ENCODE measurements at places on chromosomes 11 and 22.

DNA sequence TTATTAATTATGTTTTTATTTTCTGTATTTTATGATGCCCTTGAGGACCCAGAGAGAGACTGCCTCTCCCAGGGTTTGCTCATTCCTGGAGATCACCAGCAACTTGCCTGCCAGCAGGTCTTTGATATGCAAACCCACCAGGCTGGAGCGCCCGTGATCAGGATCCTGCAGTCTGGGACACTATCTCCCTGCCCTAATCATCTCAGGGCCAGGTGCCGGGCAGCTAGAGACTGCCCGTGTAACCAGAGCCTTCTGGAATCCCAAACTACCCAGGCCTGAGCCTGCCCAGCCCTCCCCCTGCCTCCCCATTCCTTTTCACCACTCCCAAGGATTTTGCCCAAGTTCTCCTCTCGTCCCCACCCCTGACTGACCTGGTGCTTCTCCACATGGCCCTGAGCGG is 52.2 kb upstream of the B3GAT1 start:
- H3K4me3 ChIP-seq, result no peak overlapping the region
- DNase-seq, result no peak
- peaks cover 13% of the 10 kb centered on the region for H3K27me3 ChIP-seq
- H3K4me1 ChIP-seq, result no peaks in the 10 kb centered on the region

DNA sequence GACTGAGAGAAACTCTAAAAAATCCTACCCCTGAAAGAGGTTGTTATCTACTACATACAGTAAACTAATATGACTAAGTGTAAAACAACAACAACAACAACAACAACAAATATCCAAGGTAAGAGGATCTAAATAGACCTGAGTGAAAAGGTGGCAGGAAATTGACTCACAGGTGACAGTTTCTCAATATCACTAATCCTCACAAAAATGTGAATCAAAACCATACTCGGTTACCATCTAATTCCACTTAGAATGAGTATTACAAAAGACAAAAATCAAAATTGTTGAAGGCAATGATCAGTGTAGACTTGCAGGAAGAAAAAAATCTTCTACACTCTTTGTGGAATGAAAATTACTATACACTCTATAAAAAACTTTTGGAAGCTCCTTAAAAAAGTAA is 17.5 kb downstream of the RGL4 start:
- no peak for DNase-seq
- H3K36me3 ChIP-seq, result peaks cover 25% of the 10 kb centered on the region
- no peaks in the 10 kb centered on the region for H3K27me3 ChIP-seq
- H3K4me3 ChIP-seq, result no peak overlapping the region
- H3K4me1 ChIP-seq, result no peaks in the 10 kb centered on the region
- H3K27ac ChIP-seq, result no peak overlapping the region

DNA sequence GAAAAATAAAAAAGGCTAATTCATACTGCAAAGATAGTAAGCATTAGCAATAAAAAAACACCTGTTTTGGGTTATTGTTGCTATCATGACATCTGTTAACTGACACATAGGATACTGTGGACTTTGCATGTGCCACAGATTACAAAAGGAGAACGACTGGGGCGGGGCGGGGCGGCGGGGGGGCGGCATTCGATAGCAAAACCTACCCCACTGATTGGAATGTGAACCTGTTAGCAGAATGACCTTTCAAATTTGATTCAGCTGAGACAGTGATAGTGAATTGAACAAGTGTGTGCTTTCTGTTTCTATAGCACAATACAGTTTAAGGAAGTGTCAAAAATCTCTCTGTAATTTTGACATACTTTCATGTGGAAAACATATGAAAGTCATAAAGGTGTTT is 14.9 kb downstream of the MMP20 start:
- H3K27me3 ChIP-seq, result no peaks in the 10 kb centered on the region
- no peak overlapping the region for H3K27ac ChIP-seq
- DNase-seq, result no peak

DNA sequence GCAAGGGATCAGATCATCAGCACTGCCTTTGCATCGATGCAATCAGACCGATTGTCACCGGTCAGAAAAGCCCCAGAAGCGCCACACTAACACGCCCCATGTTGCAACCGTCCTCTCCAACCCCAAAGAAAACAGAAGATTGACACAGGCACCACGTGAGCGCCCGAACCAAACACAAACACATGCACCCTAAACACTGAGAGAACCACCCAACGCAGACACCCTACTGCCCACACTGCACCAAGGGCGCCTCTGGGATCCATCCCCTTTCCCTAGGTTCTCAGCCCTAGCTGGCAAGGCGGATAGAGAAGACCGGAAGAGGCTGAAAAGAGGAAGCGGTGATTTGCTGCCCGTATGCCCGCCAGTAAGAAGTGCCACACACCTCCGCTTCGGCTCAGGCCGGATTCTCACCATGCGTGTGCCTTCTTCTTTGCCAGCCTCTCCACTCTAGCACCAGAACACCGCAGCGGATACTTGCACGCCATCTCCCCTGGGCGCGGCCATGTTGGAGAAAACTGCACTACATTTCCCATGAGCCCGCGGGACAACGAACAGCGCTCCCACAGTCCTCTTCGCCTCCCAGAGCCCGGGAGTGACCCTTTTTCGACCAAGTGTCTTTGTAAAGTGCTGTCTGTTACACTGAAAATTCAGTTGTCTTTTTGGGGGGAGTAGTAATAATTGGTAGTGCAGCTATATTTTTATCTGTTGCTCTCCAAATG is at the start of gene ALKBH8:
TSS of gene ALKBH8 (minus strand) at position 517 of the 719 bp plus-strand sequence. CDS start 4,842 bp downstream, outside the sequence.
- peaks cover 3% of the 10 kb centered on the region for H3K27me3 ChIP-seq
- DNase-seq, result peak; percentile 82
- H3K4me1 ChIP-seq, result peaks cover 6% of the 10 kb centered on the region

- no peak overlapping the region for H3K4me3 ChIP-seq
- no peak overlapping the region for H3K27ac ChIP-seq
- no peak for DNase-seq
- H3K36me3 ChIP-seq, result no peaks in the 10 kb centered on the region
Measured at GRCh38 chr11:74320538-74320937, 9.1 kb upstream of the P4HA3 start.

Measured in mesenchymal stem cell (in vitro differentiated cells and primary cell).